Activated T-helper 1 cell treated with Interleukin-2 at 50 U/mL for 16 hours (primary cell): ENCODE measurements at places on chromosomes 3 and 15.

DNA sequence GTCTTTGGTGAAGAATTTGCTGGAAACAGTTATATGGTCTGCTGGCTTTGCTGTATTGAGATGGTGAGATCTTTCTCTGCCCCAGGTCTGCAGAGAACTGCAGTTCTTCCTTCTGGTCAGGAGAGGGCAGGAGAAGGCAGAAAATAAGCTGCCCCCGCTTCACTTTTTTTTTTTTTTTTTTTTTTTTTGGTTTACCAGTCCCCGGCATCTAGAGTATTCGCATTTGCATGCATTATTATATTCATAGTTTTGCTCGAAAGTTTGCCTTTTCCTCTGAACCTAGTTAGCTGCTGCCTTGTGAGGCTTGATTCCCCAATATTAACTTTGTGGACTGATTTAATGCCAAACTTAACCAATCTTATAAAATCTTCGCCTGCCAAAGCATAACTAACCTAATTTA lies 10.6 kb upstream of the PARL start:
- DNase-seq = no peak

GRCh38 chr3:59247402-59247841 lies 197.6 kb upstream of the CFAP20DC start:
- DNase-seq = no peak

DNA sequence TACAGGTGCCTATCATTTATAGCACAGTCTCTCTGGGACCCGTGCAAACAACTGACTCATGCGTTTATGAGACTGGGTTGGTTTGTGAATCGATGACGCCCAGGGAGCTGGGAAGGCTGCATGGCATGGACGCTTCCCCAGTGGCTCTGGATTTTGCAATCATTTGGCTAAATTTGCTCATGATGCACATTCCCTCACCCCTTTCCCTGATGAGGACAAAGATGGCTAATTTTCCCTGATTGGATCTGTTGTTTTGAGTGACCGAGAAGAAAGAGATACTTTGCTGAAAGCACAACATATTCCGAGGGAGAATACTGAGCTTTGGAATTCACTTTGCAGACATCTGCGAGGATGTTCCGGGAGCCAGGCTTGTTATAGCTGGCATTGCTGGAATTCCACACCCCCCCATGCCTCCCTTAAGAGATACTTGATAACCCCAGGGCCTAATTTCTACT lies 51.1 kb downstream of the CGNL1 start:
- no peak for DNase-seq

GRCh38 chr15:52349052-52349700 lies 53.6 kb upstream of the MYO5C start:
- no peak for DNase-seq
